ENCODE measurements at places on chromosomes 6 and 20.

DNA sequence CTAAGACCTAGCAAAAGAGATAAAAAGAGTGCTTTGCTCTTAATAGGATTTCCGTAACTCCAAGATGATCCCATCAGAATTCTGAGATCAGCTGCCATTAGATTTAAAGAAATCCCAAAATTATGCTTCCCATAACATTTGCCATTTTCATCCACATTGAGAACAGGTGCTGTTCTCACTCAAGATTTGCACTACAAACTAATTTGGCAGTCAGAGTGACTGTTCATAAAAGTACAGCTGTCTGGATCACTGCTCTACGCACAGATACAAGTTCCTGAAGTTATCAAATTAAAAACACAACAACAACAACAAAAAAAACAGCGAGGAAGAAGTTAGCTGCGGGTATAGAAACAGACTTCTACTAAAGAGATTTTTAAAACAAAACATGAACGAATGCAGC lies 58.1 kb downstream of the ASCC3 start:
- DNase-seq, result no peak

- no peak for DNase-seq
Measured at GRCh38 chr6:125871365-125871764, 80.6 kb downstream of the NCOA7 start.

GRCh38 chr6:144248003-144248402 lies 37.1 kb upstream of the UTRN start:
- no peak for DNase-seq

DNA sequence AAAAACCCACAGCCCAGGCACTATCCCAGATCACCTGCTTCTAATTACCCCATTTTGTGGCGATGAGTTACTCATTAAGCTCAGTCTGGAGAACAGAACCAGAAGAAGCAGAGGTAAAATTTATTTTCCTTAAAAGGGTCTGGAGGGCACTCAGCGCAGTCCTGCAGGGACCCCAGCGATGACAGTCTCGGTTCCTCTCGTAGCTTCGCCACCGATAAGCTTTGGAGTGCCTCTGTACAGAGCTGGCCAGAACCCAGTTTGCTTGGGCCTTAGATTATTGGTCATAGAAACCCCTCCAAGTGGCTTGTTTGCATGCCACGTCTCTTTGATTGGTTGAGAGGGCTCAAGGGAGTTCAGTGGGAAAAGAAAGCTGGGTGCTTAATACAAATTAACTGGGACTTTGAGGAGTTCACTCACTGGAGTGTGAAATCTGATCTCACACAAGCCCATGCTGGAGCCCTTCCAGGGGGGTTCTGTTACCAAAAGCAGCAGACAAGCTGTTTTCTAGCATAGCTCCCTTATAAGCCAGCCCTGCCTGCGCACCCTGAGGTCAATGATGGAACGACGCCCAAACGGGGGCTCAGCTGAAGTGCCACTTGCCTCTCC lies 158.5 kb upstream of the ARID1B start:
- DNase-seq, result no peak

DNA sequence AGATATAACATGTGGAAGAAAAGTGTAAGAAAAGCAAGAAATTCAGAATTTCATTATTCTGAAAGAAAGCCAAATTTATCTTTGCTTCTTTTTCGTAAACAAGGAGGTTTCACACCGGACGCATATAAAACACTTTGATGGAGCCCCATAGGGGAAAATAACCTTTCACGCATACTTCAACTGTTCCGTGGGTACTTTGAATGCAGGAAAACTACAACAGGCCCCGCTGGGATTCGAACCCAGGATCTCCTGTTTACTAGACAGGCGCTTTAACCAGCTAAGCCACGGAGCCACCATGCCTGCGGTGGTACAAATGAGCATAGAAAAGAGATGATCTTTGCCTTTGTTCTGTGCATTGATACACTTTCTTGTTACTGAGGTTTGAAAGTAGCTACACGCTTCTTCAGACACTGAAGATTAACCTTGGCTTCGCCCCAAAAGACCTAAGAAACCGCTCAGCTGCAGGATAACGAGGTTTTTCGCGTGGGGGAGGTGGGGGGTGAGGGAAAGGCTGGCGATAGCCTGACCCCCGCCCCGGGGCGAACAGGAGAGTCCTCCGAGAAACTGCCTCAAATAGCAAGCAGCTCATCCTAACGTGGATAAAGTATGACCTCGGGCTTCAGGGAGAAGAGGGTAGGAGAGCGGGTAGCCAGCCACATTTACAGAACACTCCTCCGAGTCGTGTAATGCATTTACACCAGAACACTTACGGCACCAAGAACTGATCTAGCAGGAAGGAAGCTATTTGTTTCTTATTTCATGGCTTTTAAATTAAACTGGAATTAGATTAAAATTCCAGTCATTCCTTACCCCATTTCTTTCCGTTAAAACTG lies 5.3 kb upstream of the HMGN4 start:
- DNase-seq, result peak; percentile 97

DNA sequence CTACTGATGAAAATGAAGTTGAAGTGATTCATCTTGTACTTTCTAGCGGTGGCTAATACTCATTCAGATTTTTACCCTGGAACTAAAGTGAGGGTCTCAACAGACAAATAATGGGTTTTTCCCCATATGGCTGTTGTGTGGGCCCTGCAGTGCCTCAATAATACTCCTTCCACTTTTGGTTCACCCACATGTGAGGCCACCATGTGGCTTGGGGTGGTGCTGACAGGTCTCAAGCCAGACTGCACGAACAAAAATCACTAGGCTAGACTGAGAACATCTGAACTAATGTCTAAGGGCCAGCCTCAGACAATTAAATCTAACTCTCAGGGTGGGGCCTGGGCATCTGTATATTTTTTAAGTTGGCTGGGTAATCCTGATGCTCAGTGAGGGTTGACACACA lies 7.9 kb upstream of the COL12A1 start:
- DNase-seq, result no peak

- DNase-seq, result no peak
Measured at GRCh38 chr20:17169585-17170136, 57.2 kb upstream of the PCSK2 start.

GRCh38 chr20:58755062-58755697 lies 62.6 kb downstream of the NPEPL1 start:
- DNase-seq, result no peak

DNA sequence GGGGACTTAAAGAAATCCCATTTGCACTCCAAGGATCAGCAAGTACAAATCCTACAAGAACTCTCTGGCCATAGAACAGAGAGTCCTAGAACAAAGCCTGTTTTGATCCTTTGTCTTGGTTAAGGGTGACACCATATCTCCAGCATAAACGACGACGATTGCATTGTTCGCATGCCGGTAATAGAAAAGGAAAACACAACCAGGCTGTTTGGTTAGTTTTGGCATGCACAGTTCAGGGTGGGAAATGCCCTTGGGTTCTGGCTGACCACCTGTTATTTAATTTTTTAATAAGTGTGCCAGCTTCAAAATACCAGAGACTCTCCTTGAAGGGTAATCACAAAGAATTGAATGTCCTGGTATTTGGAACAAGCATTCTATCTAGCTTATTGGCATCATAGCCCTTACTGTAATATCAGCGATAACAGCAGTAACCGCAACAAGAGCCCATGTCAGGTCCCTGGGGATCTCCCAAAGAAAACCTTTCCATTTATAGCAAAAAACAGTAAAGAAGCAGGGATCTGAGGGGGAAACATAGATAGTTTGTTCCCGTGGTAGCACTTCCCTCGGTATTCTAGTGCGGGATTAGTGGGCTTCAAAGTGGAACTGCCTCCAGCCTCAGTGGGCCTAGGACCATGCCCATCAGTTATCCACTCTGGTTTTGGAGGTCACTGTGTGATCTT lies 77.1 kb downstream of the TMEM170B start:
- DNase-seq, result no peak

DNA sequence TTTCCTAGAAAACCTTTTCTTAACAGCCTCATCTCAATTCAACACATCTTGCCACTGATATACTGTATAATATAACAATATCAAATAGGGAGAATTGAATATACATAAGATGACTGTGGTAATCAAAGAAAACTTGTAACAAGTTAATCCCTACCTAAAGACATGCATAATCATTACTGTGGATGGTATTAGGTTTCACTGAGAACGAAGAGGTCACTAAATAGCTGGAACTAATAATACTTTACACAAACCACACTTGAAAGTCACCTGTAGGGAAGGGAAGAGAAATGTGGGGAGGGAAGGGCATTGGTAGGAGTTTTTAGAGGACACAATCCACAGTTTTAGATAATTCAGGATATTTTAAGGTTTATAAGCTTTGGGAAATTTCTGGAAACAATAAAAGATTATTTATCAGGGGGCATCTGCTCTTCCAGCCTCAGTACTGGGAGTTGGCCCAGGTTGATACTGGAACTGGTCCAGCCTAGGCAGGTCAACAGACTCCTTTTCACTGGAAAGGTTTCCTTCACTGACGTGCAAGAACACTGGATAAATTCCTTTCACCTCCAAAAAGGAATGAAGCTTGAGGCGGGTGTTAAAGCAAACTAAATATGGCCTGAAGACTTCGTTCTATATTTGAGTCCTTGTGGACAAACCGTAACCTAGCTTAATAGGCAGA lies 44.0 kb downstream of the MAP7 start:
- no peak for DNase-seq

DNA sequence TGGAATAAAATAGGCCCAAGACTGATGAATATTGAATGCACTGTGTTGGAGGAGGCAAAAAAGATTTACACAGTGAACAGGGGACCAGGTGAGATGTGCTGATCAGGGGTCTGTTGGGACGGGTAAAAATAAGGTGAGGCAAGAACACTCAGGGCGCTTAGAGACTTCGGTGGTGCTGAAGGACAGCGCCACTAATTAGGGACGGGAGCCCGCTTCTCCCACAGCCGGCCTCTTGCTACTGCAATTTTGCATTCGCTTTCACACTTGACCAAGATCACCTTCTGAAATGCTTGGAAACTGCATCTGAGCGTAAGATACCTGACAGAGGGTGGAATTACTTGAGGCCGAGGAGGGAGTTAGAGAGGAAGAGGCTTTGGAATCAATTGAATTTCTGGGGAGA lies 7.3 kb downstream of the TFAP2D start:
- DNase-seq, result no peak

- peak; percentile 71 for DNase-seq
Measured at GRCh38 chr20:25987073-25987927, 290.6 kb upstream of the ZNF337 start.

- no peak for DNase-seq
Measured at GRCh38 chr6:39517756-39518155, 195.3 kb upstream of the KCNK16 start.

GRCh38 chr20:14559612-14560011 lies 222.2 kb upstream of the FLRT3 start:
- DNase-seq, result no peak

- no peak for DNase-seq
Measured at GRCh38 chr6:42073287-42073686, 23.0 kb downstream of the TAF8 start.
